ENCODE measurements at places on chromosomes 12 and 14.

DNA sequence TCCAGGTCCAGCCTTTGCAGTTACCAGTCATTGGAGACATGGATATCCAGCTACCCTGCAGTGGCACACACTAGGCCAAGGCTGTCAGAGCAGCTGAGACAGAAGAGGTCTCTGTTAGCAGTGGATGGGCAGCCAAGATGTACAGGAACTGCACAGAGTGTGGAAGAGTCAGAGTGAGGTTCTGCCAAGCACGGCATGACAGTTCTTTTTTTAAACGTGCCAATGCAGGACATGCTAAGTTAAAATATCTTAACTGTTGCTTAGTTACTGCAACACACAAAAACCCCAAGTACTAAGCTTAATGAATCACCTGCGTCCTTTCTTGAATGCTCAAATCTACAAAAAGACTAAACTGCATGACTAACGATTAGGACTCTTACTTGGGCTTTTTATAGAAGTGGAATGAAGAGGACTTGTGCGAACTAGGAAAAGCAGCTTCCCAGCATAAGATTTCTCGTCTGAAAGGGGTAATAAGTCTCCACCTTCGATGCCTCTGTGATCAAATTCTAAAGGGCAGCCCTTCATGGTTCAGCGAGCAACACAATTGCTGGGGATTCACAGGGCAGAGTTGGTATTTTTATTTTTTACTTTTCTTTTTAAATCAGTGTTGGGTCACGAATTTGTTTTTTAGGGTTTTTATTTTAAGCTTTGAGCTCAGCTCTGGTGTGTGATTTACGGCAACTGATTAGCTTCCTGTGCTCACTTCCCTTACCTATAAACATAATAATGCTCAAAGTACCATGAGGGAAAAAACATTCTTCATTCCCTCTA lies 20.6 kb downstream of the MAPK1IP1L start:
- no peak for DNase-seq

DNA sequence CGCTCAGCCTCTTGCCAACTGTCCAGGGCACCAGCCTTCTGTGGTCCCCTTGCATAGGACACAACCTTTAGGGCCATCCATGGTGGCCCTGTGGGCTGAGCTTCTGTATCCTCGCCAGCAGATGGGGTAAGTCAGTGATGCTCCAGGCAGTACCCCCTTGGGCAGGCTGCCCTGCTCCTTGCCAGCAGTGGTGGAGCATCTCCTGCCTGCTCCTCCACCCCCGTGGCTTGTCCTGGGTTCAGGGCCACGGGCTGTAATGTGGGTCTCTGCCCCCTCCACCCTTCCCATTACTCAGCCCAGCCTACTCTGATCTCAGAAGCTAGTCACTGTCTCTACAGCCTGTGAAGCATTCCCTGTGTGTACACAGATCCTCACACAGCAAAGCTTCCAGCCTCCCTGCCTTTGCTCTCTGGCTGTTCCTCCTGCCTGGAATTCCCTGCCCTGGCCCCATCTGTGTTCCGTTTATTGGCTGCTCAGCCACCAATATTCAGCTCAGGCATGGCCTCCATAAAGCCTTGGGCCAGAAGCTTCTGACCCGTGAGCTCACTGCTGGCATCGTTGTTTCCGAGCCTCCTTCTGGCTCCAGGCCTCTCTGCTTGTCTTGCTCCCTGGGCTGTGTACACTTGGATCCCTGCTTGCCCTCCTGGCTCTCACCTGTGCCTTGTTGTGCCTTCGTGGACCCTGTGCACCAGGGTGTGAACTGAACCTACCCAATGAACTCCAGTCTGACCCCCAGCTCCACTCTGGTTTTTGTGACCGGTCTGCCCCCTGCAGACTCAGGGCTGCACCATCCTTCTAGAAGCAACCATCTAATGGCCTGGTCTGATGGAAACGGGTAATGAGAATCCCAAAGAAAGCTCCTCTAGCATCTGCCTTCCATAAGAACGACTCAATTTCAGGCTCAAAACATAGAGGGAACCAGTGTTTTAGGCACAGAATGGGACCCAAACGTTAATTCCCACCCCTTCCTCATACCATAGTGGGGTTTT lies 177.0 kb upstream of the PRMT8 start:
- DNase-seq: peak; percentile 22

DNA sequence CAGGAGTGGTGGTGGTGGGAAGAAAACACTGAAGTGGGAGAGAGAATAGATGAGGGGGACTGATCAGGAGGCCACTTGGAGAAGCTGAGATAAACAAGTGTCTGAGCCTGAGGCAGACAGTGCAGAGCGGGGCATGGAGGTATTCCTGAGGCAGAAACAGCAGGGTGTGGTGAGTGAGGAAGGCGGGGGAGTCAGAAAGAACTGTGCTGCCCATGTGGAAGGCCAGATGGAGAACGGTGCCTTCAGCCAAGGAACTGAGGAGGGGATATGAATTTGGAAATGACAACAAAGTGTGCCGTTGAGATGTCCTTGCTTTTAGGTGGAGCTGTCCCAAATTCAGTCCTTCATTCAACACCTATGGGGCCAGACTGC lies 13.7 kb downstream of the APPL2 start:
- DNase-seq: no peak

GRCh38 chr12:50322206-50322605 lies 38.9 kb upstream of the LIMA1 start:
- no peak for DNase-seq

DNA sequence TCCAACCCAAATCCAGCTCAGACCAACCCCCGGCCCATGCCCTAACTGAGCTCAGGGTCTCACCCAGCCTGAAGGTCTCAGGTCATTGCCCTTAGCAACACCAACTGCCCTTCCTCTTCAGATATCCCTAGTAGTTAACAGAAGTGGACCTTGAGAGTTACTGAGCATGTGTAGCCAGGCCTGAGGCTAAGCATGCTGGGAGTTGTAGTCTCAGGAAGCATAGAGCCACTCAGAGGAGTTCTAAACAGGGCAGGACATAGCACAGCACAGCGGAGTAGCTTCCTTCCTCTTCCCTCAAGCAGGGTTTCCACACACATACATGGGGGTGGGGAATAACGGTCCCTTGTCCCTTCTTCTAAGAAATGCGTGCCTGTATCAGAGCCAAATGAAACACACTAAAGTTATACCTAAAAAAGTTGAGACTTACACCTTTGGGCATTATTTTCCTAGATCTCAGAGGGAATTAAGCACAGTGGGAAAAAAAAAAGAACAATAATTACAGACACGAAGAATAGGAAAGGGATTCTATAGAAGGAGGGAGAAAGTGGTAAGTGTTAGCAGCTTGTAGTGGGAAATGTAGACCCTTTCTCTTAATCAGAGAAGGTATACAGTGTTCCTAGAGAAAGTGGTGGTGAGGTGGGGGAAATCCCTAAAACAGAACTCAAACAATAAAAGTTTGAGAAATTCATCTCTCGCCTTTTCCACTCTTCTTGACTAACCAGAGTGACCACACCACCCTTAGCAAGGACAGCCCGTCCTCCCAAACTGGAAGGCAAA lies 4.4 kb downstream of the KMT2D start:
- peak; percentile 96 for DNase-seq

DNA sequence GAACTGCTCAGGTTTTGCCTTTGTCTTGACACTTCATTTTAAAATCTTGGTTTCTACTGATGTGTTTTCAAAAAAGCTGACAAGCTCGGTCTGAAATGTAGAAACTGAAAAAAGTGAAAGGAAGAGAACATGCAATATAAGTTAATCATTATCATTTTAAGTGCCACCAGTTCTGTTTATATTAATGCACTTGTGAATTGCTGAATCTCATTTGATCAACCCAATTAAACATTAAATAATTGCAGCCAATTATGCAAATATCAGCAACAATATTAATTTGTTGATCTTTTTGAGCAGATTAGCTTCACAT lies 133.8 kb downstream of the BCAT1 start:
- no peak for DNase-seq

DNA sequence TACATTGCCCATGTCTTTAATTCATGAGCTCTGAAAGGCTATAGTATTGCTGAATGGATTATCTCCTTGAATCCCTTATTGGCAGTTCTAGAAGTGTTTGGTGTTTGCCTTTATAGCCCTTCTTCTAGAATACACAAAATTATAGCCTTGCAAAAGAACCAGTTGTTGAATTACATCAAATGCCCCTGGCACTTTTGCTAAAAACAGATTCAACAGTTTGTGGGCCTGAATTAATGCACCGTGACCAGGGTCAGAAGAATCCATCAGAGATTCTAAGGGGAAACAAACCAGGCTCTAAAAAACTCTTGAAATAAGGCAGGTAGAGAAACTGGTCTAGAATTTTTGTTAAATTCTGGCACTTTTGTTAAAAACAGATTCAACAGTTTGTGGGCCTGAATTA lies 197.8 kb downstream of the SOX5 start:
- no peak for DNase-seq

DNA sequence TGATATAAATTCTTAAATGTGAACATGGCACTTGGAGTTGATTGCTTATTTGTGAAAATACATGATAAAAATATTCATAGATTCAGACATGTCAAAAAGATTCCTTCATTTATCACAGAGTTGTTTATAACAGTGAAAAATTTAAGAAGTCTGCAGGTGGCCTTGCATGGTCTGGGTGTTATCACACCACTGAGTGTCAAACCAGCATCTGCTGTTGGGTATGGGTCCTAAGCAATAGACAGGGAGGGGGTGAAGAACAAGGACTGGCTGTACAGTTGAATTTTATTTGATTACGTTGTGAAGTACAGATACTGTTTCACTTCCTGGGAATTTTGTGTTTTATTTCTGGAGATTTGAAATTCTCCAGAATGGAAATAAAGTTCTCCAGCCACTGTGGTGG lies 180.4 kb upstream of the HIF1A start:
- DNase-seq: no peak

- no peak for DNase-seq
These were observed 8.0 kb upstream of the ACTN1 start for GRCh38 chr14:68986926-68987652.

DNA sequence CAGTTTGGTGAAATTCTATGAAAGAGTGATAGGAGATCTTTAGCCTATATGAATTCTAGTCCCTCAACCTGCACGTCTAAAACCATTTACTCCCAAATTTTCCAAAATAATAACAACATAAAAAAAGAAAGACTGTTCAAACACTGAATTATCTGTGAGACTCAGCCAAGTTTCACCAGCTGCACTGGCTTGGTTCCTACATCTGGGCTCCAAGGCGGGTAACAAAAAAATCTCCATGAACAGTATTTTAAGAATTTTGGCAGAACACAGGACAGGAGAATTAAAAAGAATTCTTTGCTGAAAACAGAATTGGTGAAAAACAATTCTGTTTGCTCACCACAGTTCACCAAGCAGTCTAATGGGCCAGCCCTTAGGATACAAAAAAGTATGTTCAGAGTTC lies 536.8 kb upstream of the ATP2B1 start:
- no peak for DNase-seq

DNA sequence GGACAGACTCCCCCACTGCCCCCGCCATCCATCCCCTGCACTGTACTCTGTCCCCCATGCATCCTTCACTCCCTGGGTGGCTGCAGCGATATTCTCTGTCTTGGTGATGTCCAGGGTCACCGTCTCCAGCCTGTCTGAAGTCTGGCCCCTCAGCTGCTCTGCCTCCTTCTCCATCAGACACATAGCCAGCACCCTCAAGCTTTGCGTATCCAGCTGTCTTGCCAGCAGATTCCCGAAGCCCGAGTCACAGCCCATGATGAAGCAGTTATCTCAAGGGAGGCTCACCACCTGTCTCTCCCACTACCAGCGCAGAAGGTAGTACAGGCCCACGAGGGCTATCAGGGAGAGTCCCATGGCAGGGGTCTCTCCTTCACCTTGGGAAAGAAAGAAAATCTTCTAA lies 77.8 kb downstream of the HSD17B6 start:
- no peak for DNase-seq

- DNase-seq: no peak
These were observed 43.9 kb downstream of the ERC1 start for GRCh38 chr12:1034751-1035457.

- no peak for DNase-seq
These were observed 198.4 kb downstream of the NELL2 start for GRCh38 chr12:44677724-44678123.

- no peak for DNase-seq
These were observed 24.2 kb upstream of the INF2 start for GRCh38 chr14:104665114-104665656.

- no peak for DNase-seq
These were observed 58.2 kb downstream of the BEGAIN start for GRCh38 chr14:100528962-100529560.

- peak; percentile 81 for DNase-seq
These were observed 92.8 kb downstream of the PCNX1 start for GRCh38 chr14:71000091-71000490.

GRCh38 chr14:65472189-65472588 lies 59.7 kb downstream of the FUT8 start:
- no peak for DNase-seq

DNA sequence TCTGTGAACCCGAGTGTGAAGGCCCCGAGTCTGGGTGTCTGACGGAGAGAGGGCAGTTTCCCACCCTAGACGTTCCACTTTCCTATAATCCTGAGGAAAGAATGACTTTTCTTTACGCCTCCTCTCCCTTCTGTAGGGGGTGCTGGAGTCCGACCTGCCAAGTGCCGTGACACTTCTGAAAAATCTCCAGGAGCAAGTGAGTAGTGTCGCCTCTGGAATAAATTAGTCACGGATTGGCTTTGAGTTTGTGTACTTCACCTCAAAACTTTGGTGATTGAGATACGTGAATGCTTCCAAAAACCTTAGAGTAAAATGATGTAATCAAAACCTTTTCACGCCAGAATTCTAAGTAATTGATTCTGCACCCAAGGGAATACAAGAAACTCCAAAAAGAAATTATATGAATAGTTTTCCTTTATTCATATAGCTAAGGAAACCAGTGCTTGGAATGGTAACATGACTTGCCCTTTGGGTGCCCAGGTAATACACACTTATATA lies 452 bp downstream of the NGDN start:
- no peak for DNase-seq

DNA sequence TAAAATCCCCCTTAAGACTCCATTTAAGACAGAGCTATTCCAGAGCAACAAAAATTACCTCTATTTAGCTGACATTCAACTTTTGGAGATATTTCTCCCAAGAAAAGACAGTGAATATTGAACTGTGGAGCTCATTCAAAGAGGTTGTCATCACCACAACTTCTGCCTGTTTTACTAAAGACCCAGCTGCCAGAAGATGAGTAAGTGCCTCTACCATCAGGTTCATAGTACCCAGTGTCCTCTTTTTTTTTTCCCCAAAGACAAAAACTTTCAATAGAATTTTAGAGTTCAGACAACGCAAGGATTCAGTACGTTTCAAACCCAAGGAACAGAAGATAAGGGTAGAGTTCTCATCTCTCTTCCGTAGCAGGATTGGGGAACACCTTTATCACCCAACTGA lies 461.3 kb downstream of the BCAT1 start:
- DNase-seq: no peak

GRCh38 chr12:109343677-109344076 lies 4.0 kb upstream of the MYO1H start:
- peak; percentile 7 for DNase-seq

DNA sequence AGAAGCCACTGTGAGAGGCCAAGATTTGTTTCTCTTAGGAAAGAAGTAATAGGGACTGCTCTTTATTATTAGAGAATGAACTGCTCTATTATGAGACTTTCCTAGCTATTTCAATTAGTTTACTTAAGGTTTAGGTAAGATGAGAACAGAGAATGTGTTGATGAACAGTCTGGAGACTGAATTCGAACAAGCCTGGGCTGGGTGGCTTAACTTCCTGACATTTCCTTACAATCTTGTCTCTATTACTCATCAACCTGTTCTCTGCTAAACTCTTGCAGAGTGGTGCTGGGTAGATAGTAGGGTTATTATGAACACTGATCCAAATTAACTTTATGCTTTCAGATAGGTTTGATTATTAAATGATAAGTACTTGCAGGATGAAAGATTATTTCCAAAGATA lies 31.2 kb downstream of the SLC15A5 start:
- DNase-seq: no peak

Data from inflammatory macrophage treated with lipopolysaccharide for 4 hours (primary cell).